ENCODE measurements at places on chromosomes 5 and 9.

GRCh38 chr9:85483208-85483607 lies 258.5 kb downstream of the AGTPBP1 start:
- no peak for DNase-seq

GRCh38 chr9:16360247-16360646 lies 510.2 kb downstream of the BNC2 start:
- no peak for DNase-seq

DNA sequence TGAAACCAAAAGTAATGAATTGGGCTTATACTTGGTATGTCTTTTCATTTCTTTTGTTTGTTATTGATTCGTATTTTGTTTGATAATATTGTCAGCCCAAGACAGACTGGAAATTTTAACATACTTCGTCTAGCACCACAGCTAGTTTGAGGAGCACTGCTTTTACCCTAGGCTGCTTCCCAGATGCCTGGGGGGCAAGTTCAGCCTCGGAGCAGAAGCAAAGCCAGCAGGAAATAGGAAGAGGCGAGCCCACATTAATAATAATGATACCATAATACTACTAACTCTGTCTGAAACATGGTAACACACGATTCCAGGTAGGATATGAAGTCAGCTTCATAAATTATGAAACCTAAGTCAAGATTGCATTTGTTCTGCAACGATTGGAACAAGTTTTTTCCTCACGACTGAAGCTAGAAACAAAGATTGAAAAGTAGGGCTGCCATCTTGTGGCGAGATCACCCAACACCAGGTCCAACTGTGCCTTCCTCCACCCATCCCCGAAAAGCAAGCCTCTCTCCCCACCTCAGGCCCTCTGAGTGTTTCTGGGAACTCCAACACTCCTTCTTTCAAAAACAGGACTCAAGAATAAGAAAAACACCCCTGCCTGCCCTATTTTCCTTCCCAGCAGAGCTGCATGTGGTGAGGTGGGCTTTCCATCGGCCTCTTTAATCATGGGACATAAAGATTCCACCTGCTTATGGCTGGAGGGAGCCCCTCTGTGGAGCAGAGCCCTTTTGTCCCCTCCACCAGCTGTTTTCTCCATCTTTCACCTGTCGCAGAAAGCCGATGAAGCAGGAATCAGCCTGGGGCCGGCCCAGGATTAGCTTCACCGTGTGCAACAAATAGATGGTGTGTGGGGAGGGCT lies 236.4 kb downstream of the CAAP1 start:
- peak; percentile 37 for DNase-seq

DNA sequence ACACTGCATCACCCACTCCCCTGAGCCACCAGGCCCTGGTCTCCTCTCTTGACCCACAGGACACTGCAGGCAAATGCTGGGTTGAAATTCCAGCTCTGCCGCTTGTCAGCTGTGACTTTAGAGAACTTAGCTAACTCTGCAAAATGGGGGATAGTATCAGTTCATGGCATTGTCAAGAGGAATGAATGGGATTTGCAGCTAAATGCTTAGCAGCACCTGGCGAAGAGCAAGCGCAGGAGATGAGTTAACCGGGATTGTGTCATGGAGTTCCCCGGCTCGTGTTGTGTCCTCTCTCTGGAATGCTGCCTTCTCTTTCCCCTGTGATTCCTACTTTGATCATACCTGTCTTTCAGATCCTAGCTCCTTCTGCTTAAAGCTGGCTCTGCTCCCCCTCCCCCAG lies 67.1 kb downstream of the DAB2IP start:
- DNase-seq: no peak

- no peak for DNase-seq
Measured at GRCh38 chr9:20693068-20693467, 9.0 kb downstream of the FOCAD start.

GRCh38 chr5:125874717-125875116 lies 548.5 kb upstream of the GRAMD2B start:
- no peak for DNase-seq

DNA sequence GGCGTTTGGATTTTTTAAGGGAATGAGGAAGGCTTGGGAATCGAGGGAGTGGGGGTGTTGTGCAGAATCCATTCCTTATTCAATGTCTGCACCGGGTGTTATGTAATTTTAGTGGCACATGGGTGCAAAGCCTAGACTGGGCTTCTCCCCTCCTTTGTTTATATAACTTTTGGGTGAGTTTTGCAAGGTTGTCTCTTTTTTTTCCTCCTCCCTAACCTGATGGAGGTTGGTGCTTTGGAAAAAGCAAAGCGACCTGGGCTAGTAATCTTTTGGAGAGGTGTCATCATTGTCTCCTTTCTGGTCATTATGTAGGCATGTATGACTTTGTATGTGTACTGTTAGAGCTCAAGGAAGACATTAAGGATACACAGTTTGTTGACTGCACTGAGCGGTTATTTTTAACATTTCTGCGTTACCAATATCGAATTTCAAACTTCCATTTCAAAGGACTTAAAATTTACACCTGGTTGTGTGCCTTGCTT lies 3.1 kb downstream of the SMARCA2 start:
- DNase-seq: no peak

GRCh38 chr9:4678679-4679267 lies 596 bp upstream of the CDC37L1 start:
- DNase-seq: peak; percentile 70

GRCh38 chr9:124315882-124316281 lies 58.1 kb downstream of the NEK6 start:
- DNase-seq: no peak

- DNase-seq: no peak
Measured at GRCh38 chr9:78539904-78540303, 243.0 kb downstream of the PSAT1 start.

DNA sequence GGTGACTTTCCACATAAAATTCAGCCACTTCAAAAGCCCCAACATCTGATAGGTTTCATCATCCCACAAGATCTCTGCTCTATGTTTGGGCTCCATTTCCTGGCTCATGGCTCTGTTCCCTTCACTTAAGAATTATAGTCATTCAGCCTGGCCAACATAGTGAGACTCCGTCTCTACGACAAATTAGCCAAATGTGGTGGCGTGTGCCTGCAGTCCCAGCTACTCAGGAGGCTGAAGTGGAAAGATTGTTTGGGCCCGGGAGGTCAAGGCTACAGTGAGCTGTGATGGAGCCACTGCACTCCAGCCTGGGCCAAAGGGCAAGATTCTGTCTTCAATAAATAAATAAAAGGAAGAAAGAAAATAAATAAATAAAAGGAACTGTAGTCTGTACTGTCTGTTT lies 57.9 kb upstream of the CTSV start:
- DNase-seq: no peak

DNA sequence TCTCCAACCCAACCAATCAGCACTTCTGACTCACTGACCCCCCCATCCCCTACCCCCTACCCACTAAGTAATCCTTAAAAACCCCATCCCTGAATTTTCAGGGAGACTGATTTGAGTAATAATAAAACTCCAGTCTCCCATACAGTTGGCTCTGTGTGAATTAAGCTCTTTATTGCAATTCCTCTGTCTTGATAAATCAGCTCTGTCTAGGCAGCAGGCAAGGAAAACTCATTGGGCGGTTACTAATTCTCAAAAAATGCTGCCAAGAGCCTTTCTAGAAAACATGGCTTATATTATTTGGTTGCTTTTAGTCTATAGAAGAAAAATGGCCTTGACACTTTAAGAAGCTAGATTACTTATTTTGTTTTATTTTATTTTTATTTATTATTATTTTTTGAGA lies 131.7 kb downstream of the SUSD1 start:
- DNase-seq: no peak

GRCh38 chr5:172288465-172288864 lies 4.9 kb upstream of the UBTD2 start:
- no peak for DNase-seq

DNA sequence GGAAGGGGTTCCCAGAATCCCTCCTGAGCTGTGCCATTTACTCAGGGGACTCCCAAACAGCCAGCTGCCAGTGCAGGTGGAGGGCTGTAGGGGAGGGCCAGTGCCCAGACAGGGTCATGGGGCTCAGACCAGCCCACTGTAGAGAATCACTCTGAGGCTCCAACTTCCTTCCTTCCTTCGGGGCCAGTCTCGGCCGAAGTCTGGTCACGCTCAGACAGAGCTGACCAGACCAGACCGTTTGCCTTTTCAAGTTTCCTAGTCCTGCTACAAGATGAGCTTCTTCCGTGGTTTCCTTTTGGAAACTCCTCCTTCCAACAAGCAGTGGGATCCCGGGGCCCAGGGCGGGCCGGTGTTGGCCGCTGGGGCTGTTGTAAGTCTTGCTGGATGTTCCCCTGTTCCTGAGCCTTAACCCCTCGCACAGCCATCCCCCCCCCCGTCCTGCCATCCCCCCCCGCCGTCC lies 52.6 kb downstream of the SAR1B start:
- peak; percentile 22 for DNase-seq

- peak; percentile 71 for DNase-seq
Measured at GRCh38 chr9:2725898-2726649, 8.8 kb downstream of the KCNV2 start.

DNA sequence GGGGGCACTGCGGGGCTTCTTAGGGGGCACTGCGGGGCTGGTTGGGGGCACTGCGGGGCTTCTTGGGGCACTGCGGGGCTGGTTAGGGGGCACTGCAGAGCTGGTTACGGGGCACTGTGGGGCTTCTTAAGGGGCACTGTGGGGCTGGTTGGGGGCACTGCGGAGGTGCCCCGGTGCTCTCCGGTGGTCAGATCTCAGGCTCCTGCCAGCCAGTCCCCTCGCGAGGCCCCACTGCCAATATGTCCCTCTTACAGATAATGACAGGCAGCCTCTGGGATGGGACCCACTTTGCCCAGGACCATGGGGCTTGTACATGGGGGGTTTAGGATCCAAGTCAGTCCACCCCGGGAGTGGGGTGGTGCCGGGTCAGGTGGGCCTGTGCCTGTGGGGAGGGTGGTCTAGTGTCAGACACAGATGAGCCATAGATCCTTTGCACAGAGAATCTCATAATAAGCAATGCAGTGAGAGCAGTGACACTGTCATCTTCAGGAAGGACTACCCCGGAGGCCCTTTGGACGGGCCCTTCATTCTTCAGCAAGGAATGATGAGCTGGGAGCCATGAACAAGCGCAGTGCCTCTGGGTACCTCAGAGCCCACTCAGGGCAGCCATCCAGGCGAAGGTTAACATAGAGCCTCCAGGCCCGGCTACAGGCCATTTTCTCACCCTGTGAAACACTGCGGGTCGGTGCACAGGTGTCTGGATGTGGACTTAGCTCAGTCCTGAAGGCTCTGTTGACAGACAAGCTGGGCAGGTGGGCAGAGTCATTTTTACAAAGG lies 38.2 kb downstream of the COL5A1 start:
- no peak for DNase-seq

DNA sequence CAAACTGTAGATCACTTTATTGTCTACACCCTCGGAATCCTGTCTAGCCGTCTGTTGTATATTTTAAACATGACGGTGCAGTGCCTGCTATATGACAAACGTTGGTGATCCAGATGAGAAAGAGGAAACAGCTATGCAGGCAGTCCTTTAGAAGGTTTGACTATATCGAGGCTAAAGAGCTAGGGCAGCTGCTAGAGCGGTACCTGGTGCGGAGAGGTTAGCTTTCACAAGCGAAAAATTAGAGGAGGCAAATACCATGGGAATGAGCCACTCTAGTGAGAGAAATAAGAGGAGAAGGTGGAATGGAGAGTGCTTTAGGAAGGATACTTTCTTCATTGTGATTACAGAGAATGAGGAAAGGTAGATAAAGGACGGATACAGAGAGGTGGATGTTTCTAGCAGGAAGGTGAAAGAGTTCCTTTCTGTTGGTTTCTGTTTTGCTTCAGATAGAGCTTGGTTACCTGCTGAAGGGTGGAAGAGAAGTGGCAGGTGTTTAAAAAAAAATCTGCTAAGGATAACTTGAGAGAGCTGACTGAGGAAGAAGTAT lies 959 bp upstream of the FBXL17 start:
- DNase-seq: peak; percentile 50

GRCh38 chr9:107332883-107333282 lies 49.8 kb downstream of the RAD23B start:
- DNase-seq: no peak

DNA sequence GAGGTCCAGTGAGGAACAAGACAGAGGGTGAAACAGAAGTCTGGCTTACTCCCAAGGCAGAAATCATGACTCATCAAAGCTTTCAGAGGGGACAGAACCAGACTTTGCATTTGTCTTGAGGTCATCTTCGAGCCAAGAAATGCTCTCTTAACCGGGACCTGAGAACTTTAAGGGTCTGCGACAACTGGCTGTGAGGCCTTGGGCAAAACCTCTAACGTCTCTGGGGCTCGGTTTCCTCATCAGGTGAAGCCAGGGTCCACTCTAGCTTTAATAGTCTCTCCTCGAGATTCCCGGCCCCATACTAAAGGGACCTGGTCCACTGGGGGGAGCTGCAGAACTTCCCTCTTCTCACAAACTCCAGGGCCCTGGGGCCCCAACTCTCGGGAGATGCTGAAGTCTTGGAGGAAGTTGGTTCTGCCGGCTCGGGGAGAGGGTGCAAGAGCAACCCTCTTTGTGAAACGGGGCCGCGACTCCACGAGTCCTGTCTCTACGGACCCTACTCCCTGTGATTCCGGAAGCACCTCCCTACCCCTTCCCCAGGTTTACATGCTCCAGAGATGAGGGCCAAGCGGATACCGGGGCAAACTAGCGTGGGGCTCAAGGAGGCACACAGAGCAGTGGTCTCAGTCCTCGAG lies 2.6 kb downstream of the GLIS3 start:
- peak; percentile 91 for DNase-seq

- DNase-seq: no peak
Measured at GRCh38 chr5:174217527-174217926, 172.0 kb downstream of the NSG2 start.

DNA sequence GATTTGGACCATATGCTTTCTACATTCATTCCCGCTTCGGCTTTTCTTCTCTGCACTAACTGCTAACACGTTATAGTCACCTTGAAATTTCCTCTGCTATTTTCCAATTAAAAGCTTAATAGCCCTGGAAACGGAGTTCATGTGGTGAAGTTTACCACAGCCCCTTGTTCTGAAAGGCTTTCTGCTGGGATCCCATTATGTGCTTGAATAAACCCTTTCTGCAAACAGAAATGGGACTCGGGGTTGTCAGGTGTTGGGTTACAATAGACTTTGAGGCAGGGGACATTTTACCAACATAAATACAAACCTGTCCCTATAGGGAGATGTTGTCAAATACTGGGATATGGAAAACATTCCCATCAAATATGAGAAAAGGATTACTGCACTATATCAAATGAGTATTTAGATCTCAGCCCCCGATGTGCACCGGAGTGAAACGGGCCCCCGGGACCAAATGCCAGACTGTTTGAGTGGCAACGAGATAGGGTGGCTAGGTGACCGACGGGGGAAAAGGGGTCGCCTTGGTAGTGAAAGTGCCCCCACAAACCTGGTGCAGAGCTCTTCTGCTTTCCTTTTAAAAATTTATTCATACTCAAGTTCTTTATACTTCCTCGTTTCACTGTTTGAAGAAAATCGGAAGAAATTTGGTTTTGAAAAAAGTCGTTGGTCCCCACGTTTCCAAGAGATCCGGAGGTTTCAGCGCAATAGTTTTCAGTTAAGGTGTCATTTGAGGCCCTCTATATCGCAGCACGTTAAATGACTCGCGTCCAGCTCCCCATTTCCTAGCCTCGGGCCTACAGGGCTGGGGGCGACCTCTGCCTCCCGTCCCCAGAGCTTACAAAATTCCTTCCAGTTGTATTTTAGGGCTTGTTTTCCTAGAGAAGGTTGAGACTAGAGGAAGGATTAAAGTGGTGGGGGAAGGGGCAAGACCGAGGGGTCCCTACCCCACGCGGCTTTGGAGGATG lies 2.1 kb upstream of the DMRT3 start:
- DNase-seq: peak; percentile 71

GRCh38 chr5:90345684-90346083 lies 63.9 kb downstream of the CETN3 start:
- no peak for DNase-seq

GRCh38 chr5:1661311-1661710 lies 137.6 kb upstream of the LPCAT1 start:
- DNase-seq: peak; percentile 44
